ENCODE measurements at places on chromosomes 11 and 22.

GRCh38 chr11:33257160-33257896 lies at the start of gene HIPK3:
Gene HIPK3 (plus strand): TSS chr11:33257381.
- DNase-seq: peak; percentile 71

GRCh38 chr11:110337570-110338193 lies 41.3 kb upstream of the RDX start:
- no peak for DNase-seq

DNA sequence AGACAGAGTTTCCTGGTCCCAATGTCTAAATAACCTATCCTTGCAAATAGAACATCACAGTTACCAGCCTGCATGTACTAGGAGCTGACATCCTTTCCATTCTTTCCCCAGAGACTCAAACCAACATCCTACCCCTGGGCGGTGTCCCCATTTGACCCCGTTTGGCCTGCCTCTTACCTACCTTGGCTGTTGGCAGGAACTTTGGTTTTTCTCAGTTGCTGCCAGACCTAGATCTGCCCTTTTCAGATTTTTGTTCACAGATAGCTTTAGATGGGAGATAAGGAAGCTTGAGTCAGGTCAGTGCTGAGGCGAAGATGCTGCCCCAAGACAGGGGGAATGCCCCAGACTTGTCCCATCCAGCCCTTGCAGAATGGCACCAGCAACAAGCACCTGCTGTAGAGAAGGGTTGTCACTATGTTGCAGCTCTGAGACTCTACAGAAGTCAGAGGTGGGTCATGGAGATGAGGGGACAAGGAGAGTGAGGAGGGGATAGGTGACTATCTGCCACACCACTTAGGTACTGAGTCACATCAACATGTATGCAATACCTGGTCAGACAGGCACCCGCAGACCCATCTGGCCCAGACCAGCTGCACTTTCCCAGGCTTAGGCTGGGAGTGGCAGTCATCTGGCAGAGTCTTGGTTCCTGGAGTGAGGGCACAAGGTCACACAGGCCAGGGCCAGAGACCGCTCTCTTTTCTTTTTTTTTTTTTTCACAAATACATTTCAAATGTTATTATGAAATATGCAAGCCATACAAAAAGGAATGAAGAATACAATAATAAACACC lies 61.5 kb upstream of the POU2AF1 start:
- no peak for DNase-seq

DNA sequence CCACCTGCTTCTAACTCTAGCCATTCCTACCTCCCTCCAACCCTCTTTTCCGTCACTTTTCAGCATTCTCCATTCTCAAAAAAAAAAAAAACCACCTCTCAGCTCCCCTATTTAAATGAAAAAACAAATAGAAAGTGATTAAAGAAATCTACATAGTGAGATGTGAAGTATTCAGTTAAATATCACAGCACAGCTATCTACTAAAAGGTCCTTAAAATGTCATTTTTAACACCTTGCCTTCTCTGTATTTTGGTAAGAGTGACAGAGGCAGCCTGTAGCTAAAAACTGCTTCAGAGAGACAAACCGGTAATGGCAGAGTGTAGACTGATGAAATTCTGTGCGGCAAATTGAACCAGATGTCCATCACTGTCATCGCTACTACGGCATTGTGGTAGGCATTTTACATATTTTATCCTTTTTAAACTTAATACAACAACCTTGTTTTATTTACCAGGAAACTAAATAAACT lies 346 bp upstream of the ALG9 start:
- no peak for DNase-seq

GRCh38 chr11:89608234-89608966 lies 101.7 kb upstream of the TRIM77 start:
- DNase-seq: no peak

- DNase-seq: no peak
These were observed 11.5 kb downstream of the CCDC117 start for GRCh38 chr22:28783786-28784671.

DNA sequence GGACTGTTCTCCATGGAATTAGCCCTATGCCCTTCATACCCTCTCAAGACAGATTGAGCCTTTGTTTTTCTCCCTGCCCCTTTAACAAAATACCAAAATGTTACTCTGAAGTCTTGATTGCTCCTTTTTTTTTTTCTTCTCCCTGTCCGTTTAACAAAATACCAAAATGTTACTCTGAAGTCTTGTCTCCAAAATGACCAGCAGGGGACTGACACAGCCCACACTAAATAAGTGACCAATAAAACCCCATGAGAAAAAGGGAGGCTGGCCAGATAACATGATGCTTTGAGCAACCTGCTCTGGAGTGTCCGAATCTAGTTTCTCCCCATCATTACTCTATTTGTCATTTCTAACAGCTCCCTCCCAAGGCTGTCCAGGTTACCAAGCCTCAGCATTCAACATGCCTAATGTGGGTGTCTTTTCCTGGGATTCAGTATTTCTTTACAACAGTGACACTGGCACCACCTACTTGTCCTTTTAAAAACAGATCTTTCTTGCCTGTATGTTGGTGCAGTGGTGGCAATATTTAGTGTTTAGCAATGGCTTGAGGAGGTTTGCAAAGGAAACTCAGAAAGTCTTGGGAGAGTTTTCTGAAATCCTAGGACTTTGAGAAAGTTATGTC lies 42.7 kb upstream of the SLC1A2 start:
- no peak for DNase-seq

DNA sequence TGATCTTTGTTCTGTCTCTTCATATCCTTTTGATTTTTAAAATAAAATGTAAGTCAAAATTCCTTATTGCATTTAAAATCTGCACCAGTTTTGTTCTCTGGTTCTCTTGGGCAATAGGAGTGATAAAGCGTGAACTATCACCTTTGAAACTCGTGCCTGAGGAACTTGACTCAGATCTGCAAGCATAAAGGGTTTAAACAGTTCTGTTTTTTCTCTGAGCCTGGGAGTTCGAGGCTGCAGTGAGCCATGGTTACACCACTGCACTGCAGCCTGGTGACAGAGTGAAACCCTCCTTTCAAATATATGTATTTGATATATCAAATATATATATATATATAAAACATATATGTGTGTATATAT lies 38.9 kb upstream of the CLMP start:
- no peak for DNase-seq

GRCh38 chr22:41411021-41411851 lies 29.5 kb downstream of the TEF start:
- DNase-seq: no peak

DNA sequence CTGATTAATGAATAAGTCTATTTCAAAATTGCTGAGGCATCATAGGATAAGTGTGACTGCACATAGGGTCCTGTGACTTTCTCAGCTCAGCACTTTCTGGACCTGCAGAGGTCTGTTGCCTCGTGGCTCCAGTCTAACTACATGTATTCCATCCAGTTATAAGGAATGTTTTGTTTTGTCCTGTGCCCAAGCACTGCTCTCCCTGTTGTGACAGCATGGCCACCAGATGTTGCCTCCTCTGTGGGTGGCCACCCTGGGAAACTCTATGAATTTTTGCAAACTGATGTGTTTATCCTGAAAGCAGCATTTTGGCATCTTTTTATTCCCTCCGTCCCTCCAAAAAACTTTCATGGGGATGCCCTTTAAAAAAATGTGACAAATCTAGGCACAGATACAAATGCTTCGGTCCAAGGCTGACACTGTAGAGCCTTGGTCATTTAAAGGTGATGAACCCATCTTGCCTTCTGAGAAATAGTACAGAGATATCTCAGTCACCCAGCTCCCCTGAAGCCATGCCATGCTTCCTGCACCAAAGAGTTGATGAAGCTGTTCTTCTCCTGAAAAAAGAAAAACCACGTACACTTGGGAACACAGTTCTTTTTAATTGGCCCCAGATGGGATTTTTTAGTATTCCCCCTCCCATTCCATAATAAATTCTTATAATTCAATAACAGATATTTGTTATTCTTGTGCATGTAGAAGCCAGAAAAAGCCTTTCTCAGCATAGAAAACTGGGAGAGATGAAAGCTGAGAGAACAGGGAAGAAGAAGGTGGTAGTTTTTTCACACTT lies 72.6 kb downstream of the CCDC34 start:
- DNase-seq: no peak

GRCh38 chr22:40258501-40258915 lies 80.8 kb downstream of the TNRC6B start:
- no peak for DNase-seq

DNA sequence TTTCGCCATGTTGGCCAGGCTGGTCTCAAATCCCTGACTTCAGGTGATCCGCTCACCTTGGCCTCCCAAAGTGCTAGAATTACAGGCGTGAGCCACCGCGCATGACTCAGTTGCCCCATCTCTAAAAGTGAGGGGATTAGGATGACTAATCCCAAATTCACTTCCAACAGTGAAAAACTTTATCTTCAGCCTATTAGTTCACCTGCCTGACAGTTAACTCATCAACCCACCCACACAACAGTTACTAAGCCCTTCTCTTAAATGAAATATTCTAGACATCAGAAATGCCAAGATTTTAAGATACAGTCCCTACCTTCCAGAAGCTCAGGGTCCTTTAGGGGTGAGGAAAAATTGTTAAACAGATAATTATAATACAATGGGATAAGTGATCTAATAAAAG lies 2.0 kb upstream of the ANKRD42 start:
- peak; percentile 11 for DNase-seq

GRCh38 chr11:114291842-114292680 lies 4.1 kb upstream of the NNMT start:
- no peak for DNase-seq

- DNase-seq: no peak
These were observed 47.5 kb upstream of the GRAMD1B start for GRCh38 chr11:123382555-123383074.

DNA sequence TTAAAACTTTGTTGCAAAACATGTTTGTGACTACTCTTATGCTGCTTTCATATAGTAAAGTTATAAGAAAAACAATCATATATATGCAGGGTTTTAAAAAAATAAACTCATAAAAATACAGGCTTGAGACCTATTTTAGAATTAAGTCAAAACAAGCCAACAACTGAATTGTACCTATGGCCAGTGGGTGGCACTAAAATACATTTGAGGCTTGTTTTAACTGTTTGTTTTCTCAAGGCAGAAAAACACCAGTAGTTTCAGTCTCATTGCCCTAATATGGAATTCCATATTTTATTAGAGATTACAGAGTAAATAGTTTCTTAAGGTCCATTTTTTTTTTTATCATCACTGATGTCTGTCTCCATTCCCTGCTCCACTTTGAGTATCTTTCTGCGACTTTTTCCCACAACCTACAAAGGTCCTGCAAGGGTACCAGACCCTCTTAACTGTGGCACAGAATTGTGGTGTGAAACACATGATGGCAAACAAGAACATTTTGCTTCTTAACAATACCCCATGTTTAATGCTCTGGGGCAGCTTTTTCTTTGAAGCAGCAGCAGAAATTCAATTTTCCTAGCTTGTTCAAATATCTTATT lies 8.5 kb upstream of the CCDC89 start:
- no peak for DNase-seq

DNA sequence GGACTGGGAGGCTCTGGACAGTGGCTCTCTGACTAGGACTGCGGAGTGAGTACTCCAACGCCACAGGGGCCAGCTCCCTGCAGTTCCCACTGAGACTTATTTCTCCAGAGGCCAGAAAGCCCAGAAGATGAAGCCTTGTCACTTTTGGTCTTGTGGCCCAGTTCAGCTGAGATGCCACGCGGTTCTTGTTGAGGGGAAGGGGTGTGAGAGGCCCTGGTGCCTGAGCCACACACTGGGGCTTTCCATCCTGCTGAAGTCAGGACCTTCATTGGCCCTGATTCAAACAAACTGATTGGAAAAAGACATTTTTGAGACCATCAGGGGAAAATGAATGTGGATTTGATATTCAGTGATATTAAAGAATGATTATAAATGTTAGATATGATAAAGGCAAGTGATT lies 73.6 kb downstream of the UBASH3B start:
- no peak for DNase-seq

GRCh38 chr11:66723693-66724092 lies 5.3 kb downstream of the SPTBN2 start:
- no peak for DNase-seq

GRCh38 chr22:30574095-30574981 lies at the start of gene GAL3ST1:
Gene GAL3ST1 (minus strand): TSS chr22:30574665. CDS start chr22:30557392, 17,273 bp downstream.
- no peak for DNase-seq

GRCh38 chr22:21701384-21701971 lies 34.1 kb downstream of the YPEL1 start:
- DNase-seq: no peak

GRCh38 chr11:112097734-112098528 lies 11.3 kb downstream of the SDHD start:
- no peak for DNase-seq

DNA sequence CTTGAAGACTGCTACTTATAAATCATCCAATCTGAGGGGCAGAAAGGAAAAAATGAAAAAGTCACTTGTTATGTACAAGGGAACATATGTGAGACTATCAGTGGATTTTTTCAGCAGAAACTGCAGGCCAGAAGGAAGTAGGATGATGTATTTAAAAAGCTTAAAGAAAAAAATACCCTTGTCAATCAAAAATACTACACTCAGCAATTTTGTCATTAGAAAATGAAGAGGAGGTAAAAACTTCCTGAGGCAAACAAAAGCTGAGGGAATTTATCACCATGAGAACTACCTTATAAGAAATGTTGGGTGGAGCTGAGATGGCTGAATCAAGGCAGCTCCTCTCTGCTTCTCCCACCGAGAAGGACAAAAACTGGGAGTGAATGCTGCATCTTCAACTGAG lies 21.1 kb downstream of the MRGPRX2 start:
- DNase-seq: no peak

- no peak for DNase-seq
These were observed 2.1 kb downstream of the LGALS1 start for GRCh38 chr22:37677493-37677974.

DNA sequence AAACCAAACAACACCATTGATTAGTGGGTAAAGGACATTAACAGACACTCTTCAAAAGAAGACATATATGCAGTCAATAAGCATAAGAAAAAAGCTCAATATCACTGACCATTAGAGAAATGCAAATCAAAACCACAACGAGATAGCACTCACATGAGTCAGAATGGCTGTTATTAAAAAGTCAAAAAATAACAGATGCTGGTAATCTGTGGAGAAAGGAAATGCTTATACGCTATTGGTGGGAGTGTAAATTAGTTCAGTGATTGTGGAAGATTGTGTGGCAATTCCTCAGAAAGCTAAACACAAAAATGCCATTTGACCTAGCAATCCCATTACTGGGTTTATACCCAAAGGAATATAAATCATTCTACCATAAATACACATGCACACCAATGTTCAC lies 182.6 kb downstream of the TRPC6 start:
- no peak for DNase-seq

- DNase-seq: no peak
These were observed 621.1 kb downstream of the OPCML start for GRCh38 chr11:132911186-132911585.

GRCh38 chr11:61726775-61727174 lies 25.7 kb upstream of the MYRF start:
- no peak for DNase-seq
